ENCODE measurements at places on chromosomes 3 and 15.

DNA sequence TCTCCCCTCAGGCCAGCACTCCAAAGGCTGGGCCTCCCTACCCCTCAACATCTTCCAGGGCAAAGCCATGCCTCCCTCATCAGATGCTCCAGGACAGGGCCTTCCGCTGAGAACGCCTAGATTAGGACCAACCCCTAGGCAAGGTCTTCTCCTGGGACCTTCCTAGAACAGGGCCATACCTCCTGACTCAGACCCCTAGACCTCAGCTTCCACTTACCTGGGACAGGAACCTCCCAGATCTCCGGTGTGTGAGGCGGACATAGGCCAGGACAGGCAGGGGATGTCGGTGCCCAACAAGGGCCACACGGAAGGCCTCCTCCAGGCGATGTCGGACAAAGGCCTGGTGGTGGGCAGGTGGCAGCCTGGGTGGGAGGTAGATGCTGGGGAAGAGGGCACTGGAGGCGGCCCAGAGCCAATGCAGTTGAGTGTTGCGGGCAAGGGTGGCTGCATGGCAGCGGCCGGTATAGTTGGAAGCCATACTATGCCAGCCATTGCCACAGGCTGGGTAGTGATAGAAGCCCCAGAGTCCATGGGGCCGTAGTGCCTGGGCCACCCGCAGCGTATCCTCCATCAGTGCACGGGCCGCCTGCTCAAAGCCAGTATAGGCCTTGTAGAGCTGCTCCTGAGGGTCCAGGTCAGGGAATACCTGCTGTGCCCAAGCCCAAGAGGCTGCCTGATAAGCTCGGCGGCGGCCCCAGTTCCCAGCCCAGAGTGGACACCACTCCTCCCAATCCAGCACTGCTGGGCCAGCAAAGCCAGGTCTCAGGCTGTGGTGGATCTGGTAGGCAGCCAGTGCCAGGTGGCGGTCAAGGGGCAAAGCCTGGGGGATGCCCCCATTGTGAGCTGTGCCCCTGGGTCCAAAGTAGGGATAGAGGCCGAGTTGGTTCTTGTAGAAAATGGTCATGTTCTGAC is 2.5 kb upstream of the IFRD2 start:
- no peak for DNase-seq

- no peak for DNase-seq
Measured at GRCh38 chr3:70393881-70394612, 81.6 kb upstream of the MDFIC2 start.

DNA sequence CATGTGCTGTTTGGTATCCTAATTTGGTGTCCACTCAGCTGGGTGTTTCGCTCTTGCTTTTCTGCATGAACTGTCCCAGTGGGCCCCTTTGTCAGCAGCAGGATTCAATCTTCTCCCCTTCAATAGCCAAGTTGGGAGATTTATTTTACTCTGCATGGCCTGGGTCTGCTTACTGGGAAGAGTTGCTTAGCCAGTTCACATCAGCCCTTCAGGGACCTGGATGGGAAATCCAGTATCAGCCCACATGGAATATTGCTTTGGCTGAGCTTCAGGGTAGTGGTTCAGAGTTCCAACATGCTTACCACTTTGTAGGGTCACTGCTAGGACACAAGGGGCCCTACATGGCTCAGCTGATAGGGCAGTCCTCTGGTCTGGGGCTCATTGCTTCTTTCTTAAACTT is 93.0 kb upstream of the BOC start:
- DNase-seq: no peak

- DNase-seq: no peak
Measured at GRCh38 chr15:61641645-61642044, 412.5 kb upstream of the RORA start.

GRCh38 chr3:79586232-79586631 is 181.6 kb downstream of the ROBO1 start:
- no peak for DNase-seq

- no peak for DNase-seq
Measured at GRCh38 chr3:64674591-64675076, 13.2 kb downstream of the ADAMTS9 start.

GRCh38 chr15:89777782-89778380 is 1.7 kb downstream of the MESP2 start:
- no peak for DNase-seq
